ENCODE measurements at places on chromosomes 2 and 18.

DNA sequence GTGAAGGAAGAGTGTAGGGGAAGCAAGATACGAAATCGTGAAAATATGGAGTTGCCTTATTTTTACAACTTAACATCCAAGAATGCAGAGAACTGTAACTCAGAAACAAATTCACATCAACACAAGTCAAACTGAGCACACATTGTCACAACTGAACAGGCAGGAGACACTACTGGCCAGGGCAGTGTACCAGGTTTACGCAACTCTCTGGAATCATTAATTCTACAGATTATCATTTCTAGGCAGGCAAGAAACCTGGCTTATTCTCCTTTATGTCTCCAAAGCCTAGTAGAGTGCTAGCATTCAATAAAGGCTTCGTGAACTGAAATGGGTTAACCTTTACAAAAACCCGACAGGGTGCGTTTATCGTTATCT is 584 bp downstream of the COA5 start:
- DNase-seq: no peak

DNA sequence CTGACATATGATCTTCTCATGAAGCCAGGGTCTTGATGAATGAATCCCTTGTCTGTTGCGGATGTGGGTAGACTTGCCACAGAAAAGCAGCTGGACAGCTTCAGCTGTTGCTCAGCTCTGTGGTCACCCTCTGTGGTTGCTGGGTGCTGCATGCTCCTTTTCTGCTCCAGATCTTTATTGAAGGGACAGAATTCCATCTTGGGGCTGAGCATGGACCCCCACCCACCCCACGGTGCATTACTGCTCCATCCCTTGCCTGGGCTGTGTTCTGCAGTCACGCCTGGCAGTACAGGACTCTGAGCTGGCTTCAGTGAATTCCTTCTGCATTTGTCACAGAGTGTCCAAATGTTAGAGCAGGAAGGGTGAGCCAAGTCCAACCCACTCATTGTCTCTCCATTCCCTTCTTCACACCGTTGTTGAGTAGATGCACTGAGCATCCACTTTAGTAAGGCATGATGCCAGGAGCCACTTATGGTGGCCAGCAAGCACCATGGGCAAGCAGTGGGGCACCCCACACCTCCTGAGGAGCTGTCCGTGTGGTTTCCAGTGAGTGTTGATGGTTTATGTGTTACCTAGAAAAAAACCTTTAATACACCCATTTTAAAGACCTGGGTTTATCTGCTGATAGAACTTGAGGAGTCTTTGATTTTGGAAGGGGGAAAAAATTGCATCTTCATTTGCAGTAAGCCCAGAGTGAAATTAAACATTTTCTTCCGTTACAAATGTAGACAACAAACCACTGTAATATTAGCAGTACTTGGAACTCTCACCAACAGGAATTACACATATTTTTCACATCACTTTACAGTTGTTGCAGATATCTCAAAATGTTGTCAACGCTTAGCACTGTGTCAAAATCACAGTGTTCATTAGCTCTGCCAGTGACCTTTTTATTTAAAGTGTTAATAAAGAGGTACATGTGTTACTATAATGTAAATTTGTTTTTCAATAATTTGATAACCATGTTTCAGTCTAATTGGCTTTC is 14.7 kb upstream of the ITGB6 start:
- no peak for DNase-seq

DNA sequence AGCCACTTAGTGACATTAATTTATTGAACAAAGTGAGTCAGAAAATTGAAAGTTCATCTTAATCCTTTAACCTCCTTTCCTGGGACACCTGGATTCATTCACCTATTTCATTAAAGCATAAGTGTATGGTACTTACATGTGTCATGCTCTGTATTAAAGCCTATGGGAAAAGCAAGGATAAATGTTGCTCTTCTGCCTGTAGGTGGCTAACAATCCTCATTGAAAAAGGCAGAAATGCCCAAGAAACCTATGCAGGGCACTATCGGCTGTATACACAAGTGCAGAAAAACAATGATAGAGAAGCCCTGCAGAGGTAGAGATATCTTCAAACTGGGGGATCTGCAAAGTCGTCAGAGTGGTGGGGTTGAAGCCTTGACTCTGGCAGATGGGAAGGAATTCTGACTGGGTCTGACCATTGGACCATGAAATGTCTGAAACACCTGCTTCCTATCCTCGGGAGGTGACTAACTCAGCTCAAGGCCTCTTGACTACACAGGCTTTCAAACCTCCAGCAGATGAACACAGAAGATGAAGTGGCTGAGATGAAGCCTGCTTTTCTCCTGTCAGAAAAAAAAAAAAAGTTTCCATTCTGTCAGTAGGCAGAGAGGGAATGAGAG is 83.1 kb downstream of the DCC start:
- DNase-seq: no peak

DNA sequence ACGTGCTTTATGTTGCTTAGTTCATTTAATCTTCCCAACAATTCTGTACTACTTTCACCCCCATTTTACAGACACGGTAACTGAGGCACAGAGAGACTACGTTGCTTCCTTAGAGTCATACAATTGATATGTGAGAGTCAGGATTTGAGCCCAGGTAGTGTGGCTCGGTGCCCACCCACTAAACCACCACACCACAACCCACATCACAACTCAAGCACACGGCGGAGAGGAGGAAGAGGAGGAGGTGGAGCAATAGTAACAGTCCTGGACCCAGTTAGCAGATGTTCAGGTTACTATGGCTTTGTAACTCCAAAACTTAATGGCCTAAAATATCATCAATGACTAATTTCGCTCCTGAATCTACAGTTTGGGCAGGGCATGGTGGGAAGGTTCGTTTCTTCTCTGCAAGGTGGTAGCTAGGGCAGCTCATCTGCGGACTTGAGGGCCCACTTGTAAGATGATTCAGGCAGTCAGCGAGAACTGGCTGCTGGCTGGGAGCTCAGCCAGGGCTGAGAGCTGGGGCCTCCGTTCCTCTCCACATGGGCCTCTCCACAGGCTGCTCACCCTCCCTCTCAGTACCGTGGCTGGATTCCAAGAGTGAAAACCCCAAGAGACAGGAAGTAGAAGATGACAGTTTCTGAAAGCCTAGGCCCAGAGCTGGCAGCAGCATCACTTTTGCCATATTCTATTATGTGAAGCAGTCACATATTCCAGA is 167.1 kb downstream of the ZFP36L2 start:
- peak; percentile 35 for DNase-seq

GRCh38 chr2:198371921-198372543 is 567.6 kb downstream of the PLCL1 start:
- DNase-seq: no peak

DNA sequence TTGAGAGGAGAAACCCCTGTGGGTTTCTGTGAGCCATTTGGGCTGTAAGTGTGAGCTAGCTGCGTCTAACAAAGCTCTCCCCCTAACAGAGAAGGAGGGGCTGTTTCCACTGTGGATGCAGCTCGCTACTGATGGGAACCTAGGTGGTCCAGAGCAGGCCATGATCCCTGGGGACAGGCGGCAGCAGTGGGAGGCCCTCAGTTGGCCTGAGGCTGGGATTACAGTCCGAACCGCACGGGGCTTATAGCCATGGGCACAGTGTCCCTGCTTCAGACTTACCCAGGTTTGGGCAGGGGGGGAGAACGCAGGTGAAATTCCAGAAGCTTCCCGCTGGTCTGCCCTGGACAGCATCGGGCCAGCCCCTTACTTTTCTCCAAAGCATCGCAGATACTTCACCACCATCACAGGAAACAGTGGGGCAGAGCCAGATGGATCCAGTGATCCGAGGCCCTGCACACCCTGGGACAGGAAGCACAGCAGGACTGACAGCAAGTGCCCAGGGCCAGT is 139.4 kb downstream of the SEPTIN10 start:
- DNase-seq: no peak

- no peak for DNase-seq
Measured at GRCh38 chr2:198096002-198096401, 291.6 kb downstream of the PLCL1 start.

DNA sequence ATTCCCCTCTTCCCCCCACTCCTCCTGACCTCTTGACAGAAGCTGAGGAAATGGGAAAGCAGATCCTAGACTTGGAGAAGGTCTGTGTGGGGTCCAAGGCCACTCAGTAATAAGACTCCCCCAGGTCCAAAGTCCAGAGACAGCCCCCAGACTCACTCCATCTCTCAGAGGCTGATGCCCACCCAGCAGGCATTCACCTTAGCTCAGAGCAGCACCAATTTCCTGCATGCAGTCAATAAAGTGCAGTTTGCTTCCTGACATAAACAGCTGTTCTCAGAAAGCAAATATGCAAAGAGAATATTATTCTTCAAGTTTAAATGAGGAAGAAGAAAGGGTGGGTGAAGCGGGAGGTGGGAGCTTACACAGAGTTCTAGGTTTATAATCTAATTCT is 84.1 kb upstream of the RTN4 start:
- no peak for DNase-seq

- DNase-seq: no peak
Measured at GRCh38 chr2:68100189-68100588, 37.4 kb upstream of the C1D start.

DNA sequence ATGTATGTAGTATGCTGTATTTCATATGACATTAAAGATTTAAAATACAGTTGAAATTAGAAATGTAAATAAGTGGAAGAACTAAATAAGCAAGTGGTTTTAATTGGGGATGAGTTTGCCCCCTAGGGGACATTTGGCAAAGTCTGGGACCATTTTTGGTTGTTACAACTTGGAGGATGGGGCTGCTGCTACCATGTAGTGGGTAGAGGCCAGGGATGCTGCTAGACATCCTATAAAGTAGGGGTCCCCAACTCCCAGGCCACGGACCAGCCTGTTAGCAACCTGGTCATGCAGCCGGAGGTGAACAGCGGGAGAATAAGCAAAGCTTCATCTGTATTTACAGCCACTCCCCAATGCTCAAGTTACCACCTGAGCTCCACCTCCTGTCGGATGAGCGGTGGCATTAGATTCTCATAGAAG is 27.9 kb upstream of the ASNSD1 start:
- no peak for DNase-seq

GRCh38 chr2:121858369-121858768 is 102.9 kb downstream of the TSN start:
- no peak for DNase-seq

DNA sequence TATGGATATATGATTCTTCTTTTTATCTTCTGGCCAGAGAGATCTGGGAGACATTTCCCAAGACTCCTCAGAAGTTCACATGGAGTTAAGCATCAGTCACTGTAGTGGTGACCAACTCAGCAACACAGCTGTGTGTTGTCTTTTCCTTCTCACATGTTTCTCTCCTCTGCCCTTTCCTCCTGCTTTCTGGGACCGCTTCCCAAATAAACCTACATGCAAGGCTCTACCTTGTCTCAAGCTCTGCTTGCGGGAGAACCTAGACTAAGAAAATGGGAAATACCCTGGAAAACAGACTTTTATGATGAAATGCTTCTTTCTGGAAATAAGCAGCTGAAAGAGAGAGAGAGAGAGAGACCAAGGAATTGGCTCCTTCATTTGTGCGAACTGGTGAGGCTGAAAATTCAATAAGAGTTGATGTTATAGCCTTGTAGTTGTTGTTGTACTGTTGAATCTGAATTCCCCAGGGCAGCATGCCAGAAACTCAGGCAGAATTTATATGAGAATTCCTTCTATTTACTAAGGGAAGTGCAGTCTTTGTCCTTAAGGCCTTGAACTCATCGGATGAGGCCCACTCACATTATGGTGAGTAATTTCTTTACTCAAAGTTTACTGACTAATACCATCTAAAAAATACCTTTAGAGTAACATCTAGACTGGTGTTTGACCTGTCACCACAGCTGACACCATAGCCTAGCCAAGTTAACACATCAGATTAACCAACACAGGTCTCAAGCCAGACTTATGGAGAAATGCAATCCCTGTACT is 22.7 kb upstream of the DSC1 start:
- no peak for DNase-seq

- no peak for DNase-seq
Measured at GRCh38 chr2:29688429-29688828, 233.0 kb downstream of the ALK start.

DNA sequence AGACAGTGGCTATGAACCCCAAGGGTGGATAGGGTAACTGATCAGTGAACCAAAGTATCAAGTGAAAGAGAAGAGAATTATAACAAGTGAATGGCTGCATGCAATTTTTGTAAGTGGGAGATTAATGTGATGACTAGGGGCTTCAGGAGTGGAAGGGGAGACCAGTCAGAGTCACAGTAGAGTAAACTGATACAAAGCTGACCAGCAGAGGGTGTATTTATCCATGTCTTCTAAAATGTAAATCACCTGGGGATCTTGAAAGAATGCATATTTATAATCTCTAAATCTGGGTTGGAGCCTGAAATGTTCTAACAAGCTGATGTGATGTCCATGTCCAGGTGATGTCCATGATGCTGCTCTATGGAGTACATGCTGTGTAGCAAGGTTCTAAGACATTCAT is 1351.3 kb upstream of the CHAC2 start:
- no peak for DNase-seq

GRCh38 chr2:158391876-158392275 is 64.7 kb downstream of the CCDC148 start:
- no peak for DNase-seq

DNA sequence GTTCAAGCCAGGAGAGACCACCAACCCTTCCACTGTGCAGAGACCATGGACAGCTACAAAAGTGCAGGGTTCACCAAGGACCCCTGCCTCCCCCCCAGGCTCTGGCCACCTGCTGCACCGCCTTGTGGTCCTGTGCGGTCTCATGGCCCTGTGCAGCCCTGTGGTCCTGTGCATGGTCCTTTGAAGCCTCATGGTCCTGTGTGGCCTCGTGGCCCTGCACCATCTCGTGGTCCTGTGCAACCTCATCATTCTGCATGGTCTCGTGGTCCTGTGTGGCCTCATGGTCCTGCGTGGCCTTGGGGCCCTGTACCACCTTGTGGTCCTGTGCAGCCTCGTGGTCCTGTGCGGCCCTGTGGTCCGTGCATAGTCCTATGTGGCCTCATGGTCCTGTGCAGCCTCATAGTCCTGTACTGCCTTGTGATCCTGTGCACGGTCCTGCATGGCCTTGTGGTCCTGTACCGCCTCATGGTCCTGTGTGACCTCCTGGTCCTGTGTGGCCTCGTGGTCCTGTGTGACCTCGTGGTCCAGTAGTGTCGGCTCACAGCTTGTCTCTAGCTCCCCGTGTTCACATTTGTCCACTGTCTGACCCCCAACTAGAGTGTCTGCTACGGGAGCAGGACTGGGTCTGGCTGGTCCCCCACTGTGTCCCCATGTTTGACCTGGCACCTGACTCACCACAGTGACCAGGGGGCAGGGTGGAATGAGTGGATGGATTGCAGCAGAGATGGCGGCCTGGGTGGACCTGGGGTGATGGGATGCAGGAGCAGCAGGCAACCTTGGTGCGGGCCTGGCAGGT is 20.0 kb upstream of the OTOS start:
- no peak for DNase-seq

Data from activated gamma-delta T cell treated with anti-CD3 and anti-CD28 coated beads, Interleukin-2, amount 50 U/mL, for 16 hours (primary cell).